ENCODE measurements at places on chromosomes 3 and 15.

GRCh38 chr3:8499181-8499611, 2.4 kb upstream of the LMCD1 start:
- DNase-seq = no peak

GRCh38 chr3:158471639-158472294, 99.2 kb upstream of the MLF1 start:
- DNase-seq = no peak

DNA sequence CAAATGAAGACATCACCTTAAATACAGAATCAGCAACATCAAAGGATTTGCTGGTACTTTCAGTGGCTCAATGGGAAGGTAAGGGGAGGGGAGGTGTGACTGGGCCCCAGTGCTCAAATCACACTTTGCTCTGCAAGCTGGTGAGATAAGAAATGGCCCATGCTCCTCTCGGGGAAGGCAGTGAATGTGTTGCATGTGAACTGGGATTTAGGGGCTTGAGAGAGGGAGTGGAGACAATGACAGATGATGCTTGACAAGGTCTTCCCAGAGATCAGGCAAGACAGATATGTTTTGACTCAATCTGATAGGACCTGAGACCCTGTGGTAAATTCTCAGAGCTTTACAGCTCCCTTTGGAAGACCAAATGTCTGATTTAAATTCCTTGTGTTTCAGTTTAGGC, 233.0 kb upstream of the PROK2 start:
- no peak for DNase-seq

DNA sequence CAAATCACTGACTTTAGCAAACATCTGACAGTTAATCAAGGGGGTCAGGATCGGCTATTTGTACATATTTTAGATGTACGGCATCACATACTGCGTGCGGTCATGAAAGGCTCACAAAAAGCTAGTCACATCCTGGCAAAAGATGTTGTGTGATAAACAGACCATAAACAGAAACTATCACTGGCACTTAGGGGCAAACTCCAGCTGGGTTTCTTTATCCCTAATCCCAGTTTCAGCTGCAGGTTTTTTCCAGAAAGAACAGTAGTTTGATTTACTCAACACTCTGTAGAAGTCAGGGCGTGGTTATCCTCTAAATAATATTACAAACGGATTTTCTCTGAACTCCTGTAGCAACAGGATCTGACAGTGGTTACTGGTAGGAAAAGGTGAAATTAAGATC, 112.4 kb upstream of the BHLHE40 start:
- DNase-seq = no peak

GRCh38 chr15:81297603-81298575, 26.1 kb downstream of the STARD5 start:
- no peak for DNase-seq
